CD4-positive, alpha-beta T cell treated with Interleukin-6 for 4 hours (primary cell): ENCODE measurements at places on chromosomes 2 and 18.

GRCh38 chr18:63882333-63883141, 5.0 kb upstream of the SERPINB2 start:
- no peak for DNase-seq

DNA sequence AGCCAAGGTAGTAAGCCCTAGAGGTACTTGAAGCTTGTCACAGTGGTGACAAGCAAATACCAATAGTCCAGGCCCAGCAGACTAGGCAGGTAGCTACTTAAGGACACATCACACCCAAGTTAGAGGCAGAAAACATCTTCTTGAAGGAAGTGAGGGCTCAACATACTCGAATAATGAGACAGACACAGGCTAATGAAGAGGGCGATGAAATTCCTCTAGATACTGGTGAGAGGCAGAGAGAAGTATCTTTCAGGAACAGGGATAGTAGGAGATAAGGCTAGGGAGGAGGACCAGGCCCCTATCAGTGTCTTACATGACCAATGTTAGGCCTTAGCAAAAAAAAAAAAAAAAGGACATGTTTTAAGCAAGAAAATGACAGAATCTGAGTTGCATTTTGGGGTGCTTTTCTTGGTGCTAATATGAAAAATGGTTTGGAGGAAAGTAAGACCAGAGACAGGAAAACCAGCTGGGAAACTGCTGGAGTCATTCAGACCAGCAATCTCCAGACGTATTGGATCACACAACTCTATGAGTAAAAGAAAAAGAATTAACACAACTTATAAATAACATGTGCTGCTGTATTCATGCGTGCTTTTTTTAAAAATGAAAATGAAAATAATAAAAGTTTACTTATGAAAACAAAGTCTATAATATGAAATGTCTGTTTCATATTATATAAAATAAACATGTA, 37.7 kb downstream of the COBLL1 start:
- no peak for DNase-seq

DNA sequence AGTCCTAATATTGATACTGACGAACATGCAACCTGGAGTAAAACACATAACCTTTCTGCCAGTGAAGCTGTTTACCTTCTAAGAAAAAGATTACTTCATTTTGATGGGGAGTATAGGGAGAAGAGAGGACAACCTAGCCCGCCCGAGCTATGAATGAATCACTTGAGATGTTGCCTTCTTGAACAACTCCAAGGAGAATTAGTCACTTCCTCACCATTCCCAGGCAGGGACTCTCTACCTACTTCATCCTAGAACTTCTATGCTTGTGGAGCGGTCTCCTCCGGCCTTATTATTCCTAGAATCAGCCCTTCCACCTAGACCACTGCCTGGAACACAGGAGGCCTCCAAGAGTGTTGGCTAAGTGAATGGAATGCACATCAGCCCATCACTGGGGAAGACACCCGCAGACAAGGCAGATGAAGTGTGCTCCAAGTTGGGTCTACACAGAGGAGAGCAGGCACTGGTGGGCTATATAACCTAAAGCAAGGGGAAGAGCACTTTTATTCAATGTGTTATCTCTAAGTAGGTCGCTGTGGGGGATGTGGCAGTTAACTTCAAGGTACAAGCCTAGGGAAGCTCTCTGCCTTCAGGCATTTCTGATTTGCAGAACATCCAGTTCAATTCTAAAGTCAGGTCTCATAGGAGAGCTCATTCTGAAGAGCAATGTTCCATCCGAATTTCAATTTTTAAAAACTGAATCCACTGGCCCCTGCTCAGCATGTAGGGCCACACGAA, 57.4 kb downstream of the STK39 start:
- no peak for DNase-seq

DNA sequence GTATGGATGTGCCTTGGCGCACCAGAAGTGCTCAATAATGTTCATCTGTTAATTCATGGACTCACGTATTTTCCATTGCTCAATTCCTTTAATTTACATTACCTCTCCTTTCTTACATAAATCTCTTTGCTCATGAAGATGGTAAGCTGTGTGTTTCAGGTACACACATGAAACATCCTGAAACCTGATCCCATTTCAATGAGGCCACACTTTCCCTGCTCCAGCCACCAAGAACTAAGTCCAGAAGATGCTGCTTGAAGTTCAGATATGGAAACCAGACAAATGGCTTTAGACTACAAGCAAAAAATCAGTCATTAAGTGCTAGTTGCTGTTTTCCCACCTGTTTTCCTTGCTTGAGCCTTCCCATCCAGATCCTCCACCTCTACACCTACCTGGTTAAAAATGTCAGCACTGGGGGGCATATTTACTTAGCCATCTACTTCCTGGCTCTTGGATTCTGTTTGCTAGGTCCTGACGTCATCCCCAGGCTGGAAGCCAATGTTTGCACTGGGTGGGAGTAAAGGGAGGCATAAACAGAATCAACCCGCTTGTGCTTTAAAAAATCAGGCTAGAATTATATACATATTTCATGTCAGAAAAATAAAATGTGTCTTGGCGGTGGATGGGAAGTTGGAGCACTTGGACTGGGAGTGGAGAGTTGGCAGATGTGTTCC, 309.7 kb downstream of the OSR1 start:
- DNase-seq, result no peak

DNA sequence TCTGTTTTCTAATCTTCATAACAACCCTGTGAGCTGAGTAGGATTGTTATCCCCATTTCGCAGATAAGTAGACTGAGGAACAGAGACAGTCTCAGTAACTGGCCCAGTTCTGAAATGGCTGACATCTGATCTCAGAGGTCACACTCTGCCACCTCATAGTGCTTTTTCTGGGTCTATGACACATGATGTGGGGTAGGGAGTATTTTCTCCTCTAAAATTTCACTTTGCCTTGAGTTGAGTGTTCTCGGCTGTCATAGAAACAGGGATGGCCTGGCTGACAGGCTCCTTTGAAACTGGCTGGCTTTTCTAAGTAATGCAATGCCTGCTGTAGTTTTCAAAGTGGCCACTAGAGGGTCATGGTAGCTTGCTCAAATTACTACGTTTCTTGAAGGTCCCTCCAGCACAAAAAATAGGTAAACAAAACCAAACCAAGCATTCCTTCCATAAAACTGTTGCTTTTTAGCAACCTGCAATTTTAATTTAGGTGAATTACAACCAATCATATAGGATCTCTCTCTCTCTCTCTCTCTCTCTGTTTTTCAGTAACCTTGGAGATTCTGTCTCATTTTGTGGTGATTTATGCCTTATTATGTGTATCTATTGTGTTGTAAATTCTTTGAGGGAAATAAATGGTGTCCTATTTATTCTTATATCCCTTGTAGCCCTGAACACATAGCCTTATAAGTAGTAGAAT, 84.2 kb upstream of the TTN start:
- peak; percentile 60 for DNase-seq
